ENCODE measurements at places on chromosomes 4 and X.

GRCh38 chrX:154828016-154828408 is 6.5 kb downstream of the SMIM9 start:
- DNase-seq: no peak

DNA sequence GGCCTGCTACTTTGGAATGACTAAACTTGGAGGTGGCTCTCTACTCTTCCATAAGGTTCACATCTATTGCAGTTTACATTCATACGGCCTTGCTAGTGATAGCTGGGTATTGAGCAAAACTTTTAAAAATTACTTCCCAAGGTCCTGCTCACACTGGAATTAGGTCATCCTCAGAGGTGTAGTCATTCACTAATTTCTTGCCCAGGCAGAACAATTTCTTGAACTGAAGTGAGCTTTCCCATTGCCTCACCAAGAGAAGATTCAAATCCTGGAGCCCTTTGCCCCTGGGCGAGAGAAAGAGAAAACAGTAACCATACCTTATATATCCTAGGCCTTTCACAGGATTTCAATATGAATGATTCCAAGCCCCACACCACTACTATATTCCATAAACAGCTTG is 109.2 kb downstream of the GUCY2F start:
- no peak for DNase-seq

GRCh38 chr4:89674876-89675459 is 162.0 kb downstream of the SNCA start:
- DNase-seq: no peak

- no peak for DNase-seq
Measured at GRCh38 chr4:84597450-84597849, 14.5 kb downstream of the CDS1 start.

- DNase-seq: peak; percentile 71
Measured at GRCh38 chr4:139873111-139873860, 207.7 kb downstream of the MGST2 start.

DNA sequence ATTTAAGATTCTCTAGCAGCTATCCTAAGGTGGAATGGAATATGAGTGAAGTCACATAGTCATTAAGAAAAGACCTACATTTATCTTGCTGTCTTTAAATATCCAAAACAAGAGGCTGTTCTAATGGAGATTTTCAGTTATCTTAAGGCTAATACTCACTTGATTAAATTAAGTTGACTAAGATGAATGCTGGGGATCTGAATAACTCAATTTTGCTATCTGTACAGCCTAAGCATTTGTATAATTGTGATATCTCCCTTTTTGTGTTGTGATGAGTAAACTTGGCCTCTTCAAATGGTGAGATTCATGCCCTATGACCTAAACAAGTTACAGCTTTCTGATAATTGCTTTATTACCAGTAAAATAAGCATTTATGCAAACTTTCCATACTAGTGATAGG is 13.6 kb upstream of the GUCY1A1 start:
- no peak for DNase-seq

GRCh38 chrX:107775734-107776511 is at the start of gene TSC22D3:
Gene TSC22D3, minus strand, starts transcription at chrX:107775787. Its CDS starts 368 bp downstream, at chrX:107775419.
- peak; percentile 49 for DNase-seq

DNA sequence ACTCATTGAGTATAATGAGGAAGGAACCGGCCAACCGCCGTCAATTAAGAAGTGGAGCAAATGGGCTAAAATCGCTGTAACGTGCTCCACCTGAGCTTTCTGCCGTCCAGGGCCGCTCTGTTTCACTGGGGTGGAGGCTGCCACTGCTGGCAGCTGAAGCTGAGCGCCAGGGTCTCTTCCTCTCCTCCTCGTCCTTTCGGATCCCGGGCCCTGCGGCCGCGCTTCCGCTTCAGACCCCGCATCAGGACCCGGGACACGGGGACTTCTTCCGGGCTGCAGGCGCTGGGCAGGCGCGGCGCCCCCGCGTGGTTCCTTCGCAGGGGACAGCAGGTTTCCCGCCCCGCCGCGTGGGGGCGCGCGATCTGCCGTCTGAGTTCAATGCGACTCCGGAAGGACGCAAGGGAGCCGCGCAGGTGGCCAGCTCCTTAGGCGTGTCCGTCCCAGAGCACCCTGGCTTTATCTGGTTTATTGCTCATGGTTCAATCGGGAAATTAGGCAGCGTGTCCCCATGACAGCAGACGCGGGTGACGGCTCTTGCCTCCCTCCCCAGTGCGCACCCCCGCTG is 519.8 kb downstream of the TRIML1 start:
- DNase-seq: no peak

- DNase-seq: peak; percentile 54
Measured at GRCh38 chr4:67549123-67549522, 3.8 kb upstream of the CENPC start.

DNA sequence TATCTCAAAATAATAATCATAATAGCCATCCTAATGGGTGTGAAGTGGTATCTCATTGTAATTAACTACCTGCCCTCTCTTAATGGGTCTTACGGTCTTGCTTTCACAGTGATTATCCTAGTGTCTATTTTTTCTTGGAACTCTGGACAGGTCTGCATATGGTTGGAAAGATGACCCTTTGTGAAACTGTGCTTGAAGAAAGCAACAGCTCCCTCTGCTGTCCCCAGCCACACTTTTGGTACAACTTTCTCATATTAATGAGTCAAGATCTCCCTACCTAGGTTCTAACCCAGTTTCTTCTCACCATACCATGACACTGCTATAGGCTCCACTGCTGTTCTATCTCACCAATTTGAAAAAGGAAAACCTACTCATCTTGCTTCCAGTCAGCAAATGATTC is 2.4 kb downstream of the TFDP3 start:
- no peak for DNase-seq

- no peak for DNase-seq
Measured at GRCh38 chrX:20712811-20713210, 446.1 kb upstream of the RPS6KA3 start.

GRCh38 chr4:187128222-187128621 is 404.6 kb upstream of the FAT1 start:
- DNase-seq: no peak

DNA sequence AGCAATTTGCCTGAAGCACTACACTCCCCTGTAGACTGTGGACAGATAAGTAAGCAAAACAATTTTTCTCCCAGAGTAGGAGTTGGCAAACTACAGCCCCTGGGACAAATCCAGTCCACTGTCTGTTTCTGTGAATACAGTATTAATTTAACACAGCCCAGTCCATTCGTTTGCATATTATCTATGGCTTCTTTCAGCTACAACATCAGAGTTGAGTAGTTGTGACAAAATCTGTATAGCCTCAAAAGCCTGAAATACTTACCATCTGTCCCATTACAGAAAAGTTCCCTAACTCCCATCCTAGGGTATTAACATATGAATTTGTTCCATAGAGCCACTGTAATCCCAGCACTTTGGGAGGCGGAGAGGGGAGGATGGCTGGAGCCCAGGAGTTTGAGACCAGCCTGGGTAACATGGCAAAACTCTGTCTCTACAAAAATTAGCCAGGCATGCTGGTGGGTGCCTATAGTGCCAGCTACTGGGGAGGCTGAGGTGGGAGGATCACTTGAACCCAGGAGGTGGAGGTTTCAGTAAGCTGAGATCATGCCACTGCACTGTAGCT is 53.0 kb downstream of the AMELX start:
- DNase-seq: no peak

- no peak for DNase-seq
Measured at GRCh38 chr4:19123681-19124080, 1102.1 kb upstream of the LCORL start.

- DNase-seq: no peak
Measured at GRCh38 chr4:74618659-74619058, 173.7 kb downstream of the AREG start.

DNA sequence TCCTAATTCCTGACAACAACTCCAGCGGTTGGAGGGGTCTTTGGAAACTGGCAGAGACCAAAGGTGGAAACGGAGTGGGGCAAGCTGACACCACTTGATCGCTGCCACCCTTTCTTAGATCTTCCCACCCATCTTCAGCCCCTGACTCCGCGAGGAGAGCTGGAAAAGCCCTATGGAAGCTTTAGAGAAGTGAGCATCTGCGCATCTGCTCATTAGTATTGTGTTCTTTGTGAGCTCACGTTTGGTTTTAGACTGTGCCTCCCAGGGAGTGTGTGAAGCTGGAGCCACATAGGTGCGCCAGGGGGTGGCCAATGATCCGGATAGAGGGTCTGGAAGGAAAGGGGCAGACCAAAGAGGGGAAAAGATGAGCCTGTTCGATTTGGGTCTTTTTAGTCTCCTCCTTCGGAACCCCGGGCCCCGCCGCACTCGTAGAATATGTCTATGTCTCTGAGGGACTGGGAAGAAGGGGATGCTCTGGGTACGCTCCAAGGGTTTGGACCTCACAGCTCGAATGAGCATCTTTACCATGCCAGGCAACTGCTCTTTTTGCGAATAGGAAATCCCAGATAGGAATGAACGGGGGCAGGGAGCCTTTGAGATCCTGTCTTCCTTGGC is 578 bp upstream of the DKK2 start:
- no peak for DNase-seq

DNA sequence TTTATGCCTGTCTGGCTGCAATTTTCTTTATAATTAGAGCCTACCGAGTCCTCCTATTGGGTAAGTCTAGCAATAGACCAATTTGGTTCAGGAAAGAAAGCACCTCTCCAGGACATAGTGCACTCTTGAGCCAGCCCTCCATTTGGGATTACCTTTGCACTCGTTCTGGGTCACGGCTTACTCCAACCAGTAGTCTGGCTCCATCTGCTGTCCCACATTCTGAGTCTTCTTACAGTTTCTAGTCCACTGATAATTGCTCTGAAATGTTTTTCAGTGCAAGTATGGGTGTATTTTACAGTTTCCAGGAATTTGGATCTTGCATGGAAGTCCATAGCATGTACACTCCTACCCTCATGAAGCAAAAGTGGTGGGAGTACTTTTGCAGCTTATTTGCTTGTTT is 34.8 kb upstream of the USP51 start:
- DNase-seq: no peak

- peak; percentile 4 for DNase-seq
Measured at GRCh38 chrX:85243761-85244449, at the start of the genes SATL1 and ZNF711. Gene SATL1, minus strand, starts transcription at chrX:85243779. Its CDS starts 134,811 bp downstream, at chrX:85108968. Gene ZNF711, plus strand, starts transcription at chrX:85243991. Its CDS starts 3,582 bp downstream, at chrX:85247573.

- DNase-seq: no peak
Measured at GRCh38 chrX:29824176-29824906, 391.0 kb upstream of the MAGEB2 start.

- no peak for DNase-seq
Measured at GRCh38 chrX:124342174-124342867, 4.0 kb upstream of the SH2D1A start.

- no peak for DNase-seq
Measured at GRCh38 chr4:78971326-78971725, 32.1 kb upstream of the PAQR3 start.

DNA sequence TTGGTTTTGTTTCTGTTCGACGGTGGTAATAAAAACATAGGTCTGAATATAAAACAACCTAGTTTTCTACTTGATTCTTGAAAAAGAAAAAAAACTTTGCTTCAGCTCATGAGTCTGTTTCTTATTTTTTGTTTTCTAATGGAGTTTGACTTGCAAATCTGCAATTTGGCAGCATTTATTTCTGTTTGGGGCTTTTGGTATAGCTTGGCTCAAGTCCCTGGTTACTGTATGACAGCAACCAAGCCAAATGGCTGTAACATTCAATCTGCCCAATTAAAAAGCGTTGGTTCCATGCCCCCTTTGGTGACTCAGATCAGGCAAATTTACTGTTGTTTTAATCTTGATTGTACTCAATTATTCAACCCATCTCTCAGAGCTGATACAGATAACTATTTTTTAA is 263.4 kb downstream of the GRIA3 start:
- no peak for DNase-seq

DNA sequence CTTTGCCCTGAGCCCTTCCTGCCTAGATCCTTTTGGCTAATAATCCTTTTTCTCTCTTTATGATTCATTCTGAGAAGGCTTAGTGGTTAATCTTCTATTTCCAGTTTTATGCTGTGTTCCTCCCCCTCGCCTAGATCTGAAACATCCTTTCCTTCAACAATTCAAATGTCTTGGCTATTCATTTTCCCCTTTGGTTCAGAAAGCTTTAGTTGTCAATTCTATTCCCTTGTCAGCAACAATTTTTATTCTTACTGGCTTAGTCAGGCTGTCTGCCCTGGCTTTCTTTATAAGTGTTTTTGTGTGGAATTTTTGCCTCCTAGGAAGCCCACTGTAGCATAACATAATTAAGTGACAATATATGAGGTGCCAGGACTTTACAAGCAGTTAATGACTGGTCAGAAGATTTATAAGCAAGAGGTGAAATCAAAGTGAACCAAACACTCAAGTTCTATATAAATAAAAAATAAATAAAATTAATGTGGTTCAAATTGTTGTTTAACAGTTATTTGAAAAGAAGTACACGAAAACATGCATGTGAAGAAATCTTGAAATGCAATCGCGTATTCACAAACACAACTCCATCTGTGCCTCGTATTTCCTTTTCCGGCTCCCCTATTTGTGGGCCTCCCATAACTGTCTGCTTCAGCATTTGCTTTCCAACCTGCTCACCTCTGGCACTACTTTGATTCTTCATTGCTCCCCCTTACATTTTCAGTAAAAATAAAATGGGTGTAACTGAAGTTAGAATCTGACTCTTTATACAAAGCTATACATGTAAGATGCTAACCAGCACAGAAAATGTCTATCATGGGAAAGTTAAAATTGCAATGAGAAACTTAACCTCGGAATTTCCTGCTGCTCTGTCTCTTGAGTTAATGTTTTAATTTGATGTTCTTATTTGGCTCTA is 235.4 kb downstream of the SPRY1 start:
- DNase-seq: no peak

- no peak for DNase-seq
Measured at GRCh38 chr4:110109455-110109854, 89.0 kb downstream of the ELOVL6 start.

DNA sequence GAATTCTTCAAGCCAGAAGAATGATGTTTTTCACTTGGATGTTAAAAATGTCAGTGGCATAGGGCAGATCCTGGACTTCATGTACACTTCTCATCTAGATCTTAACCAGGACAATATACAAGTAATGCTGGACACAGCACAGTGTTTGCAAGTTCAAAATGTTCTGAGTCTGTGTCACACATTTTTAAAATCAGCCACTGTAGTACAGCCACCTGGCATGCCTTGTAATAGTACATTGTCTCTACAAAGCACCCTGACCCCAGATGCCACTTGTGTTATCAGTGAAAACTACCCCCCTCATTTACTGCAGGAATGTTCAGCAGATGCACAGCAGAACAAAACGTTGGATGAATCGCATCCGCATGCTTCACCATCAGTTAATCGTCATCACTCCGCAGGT is 11.9 kb downstream of the ZBTB49 start:
- no peak for DNase-seq

DNA sequence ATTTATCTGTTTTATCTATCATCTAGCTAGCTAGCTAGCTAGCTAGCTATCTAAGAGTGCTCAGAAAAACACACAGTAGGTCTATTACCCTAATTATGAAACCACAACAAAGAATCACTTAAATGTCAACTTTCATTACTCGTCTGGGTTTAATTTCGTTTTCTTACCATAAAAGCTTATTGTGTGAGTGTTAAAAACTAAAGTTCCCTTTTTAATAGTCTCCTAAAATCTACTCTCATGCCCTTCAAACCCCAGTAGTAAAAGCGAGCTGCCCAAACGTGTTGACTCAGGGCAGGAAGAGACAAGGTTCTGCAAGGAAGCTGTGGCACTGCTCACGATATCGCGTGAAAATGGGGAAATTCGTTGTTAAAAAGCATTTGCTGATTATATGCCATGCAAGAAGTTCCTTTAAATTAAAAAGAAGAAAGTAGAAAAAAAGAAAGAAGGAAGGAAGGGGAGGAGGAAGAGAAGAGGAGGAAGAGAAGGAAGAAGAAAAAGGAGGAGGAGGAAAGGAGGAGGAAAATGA is 595 bp downstream of the MBNL3 start:
- peak; percentile 75 for DNase-seq

All from inflammatory macrophage treated with lipopolysaccharide for 4 hours (primary cell).